Activated T-helper 2 cell treated with anti-CD3 and anti-CD28 coated beads, Interferon-gamma antibody, Interleukin-2, Interleukin-4, amounts not matched to agents 10 μg/mL and 5 μg/mL and 100 μg/mL, durations not matched to agents 14 hours and 24 hours and 36 hours (primary cell): ENCODE measurements at places on chromosomes 2 and 18. TPM values are rescaled to one million over a fixed set of nuclear protein-coding genes. Genes with fewer than 3 reads are reported as not detected.

GRCh38 chr2:138018866-138019688, 54.8 kb downstream of the HNMT start:
- no peak overlapping the region for H3K4me3 ChIP-seq
- DNase-seq: no peak
- no peak overlapping the region for H3K27ac ChIP-seq
- H3K27me3 ChIP-seq: no peaks in the 10 kb centered on the region
- H3K4me1 ChIP-seq: no peaks in the 10 kb centered on the region

DNA sequence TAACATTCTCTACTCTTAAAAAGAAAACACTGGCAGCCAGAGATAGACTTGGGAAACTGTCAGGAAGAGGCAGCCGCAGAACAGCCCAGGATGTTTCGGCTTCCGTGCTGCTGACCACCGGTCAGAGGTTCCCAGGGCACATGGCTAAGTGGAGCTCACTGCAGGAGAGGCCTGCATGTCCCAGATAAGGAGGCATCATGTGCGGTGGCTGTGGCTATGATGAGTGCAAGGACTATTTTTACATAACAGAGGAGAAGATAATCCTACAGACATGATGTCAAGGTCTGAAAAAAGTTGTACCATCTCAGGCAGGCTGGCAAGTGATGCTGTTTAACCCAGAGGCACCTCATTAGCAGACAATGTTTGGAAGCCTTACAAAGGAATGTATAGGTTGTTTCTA, 252.3 kb downstream of the CYRIA start:
- H3K27me3 ChIP-seq: no peaks in the 10 kb centered on the region
- DNase-seq: no peak
- no peaks in the 10 kb centered on the region for H3K36me3 ChIP-seq
- no peak overlapping the region for H3K4me3 ChIP-seq

- H3K4me1 ChIP-seq: peaks cover 18% of the 10 kb centered on the region
- H3K27me3 ChIP-seq: no peaks in the 10 kb centered on the region
- H3K27ac ChIP-seq: no peak overlapping the region
- H3K4me3 ChIP-seq: no peak overlapping the region
- peaks cover 75% of the 10 kb centered on the region for H3K36me3 ChIP-seq
- no peak for DNase-seq
These were observed 21.2 kb downstream of the ATIC start for GRCh38 chr2:215332872-215333595.

GRCh38 chr2:202564226-202564625, 70.5 kb upstream of the FAM117B start:
- H3K4me3 ChIP-seq: no peak overlapping the region
- no peaks in the 10 kb centered on the region for H3K4me1 ChIP-seq
- H3K27ac ChIP-seq: no peak overlapping the region

DNA sequence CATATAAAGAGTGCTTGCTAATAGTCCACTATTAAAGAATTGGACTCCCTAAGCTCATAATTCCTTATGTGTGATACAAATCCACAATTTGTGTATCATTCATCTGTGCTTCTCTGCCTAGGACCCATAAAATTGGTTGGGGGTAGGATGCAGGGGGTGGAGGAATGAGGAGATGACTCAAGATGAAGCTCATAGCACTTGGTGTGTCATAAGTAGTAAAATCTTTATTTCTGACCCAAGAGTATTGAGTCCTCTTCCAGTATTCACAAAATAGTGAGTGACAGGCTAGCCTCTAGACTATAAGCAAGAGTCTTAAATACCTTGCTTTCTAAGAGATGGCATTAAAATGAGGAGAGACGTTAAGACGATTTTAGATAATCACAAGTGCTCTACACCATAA, 390.9 kb upstream of the CDH19 start:
- H3K36me3 ChIP-seq: no peaks in the 10 kb centered on the region
- DNase-seq: no peak
- no peaks in the 10 kb centered on the region for H3K27me3 ChIP-seq
- no peak overlapping the region for H3K27ac ChIP-seq

The XIRP2 gene
- not detected in 2 replicates for total RNA-seq

The CACNB4 gene
- total RNA-seq: 0.23 and 0.39 TPM in 2 replicates
